ENCODE measurements at places on chromosomes 16 and 17.

- DNase-seq = no peak
Observed at GRCh38 chr16:50900391-50900942, 158.6 kb downstream of the CYLD start.

- no peak for DNase-seq
Observed at GRCh38 chr17:2450016-2450650, 49.3 kb upstream of the MNT start.

- DNase-seq = no peak
Observed at GRCh38 chr16:46715769-46716305, 26.4 kb downstream of the ORC6 start.

DNA sequence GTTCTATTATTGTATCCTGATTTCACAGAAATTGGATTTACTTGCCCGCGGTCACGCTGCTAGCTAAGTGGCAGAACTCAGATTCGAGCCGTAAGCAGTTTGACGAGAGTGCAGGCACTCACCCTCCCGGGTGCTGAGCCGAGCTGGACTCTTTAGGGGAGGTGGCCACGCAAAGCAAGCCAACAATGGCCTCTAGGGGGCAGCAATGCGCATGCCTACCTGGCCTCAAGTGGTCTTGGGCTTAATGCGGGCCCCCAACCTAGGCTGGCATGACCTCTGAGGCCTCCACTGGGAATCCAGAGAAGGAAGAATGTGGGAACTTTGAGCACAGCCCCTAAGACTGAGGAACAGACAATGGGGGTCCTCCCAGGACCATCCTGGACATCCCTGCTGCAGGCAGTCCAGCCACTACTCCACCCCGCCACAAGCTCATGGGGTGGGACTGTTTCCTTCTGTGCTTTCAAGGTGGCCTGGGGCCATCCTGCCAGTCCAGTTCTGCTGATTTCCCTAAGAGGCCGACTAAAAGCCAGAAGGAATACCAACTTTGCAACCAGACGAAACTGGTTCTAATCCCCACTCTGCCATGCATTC, 276.5 kb downstream of the XYLT1 start:
- peak; percentile 45 for DNase-seq

DNA sequence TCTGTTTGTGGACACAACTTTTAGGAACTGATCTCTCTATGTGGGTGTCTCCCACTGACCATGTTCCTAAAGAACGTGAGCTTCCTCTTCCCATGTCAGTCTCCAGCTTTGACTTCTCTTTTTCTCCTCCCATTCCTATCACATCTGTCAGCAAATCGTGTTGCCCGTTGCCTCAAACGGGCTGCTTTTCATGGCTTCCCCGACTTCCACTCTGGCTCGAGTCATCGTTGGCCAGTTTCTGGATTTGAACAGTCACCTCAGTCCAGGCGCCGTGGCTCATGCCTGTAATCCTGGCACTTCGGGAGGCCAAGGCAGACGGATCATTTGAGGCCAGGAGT, 5.4 kb downstream of the ABCC1 start:
- DNase-seq = no peak

- DNase-seq = no peak
Observed at GRCh38 chr16:86046667-86047270, 147.8 kb downstream of the IRF8 start.

GRCh38 chr16:50525262-50525661, 22.9 kb upstream of the NKD1 start:
- no peak for DNase-seq

GRCh38 chr17:13484020-13484419, 117.7 kb downstream of the HS3ST3A1 start:
- no peak for DNase-seq

- no peak for DNase-seq
Observed at GRCh38 chr17:16911141-16911937, 60.6 kb downstream of the TNFRSF13B start.

Measured in stimulated activated CD4-positive, alpha-beta T cell treated with anti-CD3 and anti-CD28 coated beads, Interleukin-1b, Interleukin-23, amount 100 ng/mL, for 1 hour (primary cell).